Breast epithelium (tissue), 4 donors: ENCODE measurements at places on chromosomes 7 and 10.

DNA sequence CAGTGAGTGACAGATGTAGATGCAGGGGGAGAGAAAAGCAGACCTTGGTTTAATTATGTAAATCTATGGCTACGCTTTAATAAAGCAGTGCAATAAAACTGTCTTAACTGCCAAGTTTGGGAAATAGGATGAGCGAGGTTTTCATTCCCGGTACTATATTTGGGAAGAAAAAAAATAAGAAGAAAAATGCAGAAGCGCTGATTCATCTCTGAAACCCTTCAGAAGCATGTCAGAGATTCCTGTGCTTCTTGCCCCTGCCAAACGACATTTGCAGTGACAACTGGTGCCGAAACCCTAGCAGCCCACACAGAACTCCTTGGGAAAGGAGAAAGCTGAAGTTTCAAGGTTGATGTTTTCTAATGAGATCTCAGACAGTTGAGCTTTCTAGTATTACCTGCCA lies 380.7 kb downstream of the REEP3 start:
- DNase-seq, result no peak

DNA sequence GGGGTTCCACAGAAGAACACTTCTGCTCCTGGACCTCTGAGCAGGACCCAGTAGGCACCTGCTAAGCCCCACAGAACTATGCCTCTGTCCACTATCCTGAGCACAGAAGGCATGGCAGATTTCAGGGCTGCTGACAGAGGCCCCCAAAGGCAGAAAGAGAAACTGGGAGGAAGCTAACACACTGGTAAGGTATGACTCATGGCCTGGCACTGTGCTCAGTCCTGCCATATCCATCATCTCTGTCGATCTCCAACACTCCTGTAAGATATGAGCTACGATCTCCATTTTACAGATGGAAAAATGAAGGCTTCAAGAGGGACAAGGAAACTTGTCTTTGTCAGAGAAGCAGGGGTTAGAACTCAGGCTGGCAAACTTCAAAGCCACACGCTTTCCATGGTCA lies 62.2 kb downstream of the GRID1 start:
- peak; percentile 9 for DNase-seq

- no peak for DNase-seq
These were observed 84.8 kb upstream of the CCNY start for GRCh38 chr10:35251373-35252100.

- DNase-seq, result no peak
These were observed 8.7 kb upstream of the ASB4 start for GRCh38 chr7:95476904-95477594.

- no peak for DNase-seq
These were observed 69.8 kb downstream of the MAP3K8 start for GRCh38 chr10:30503700-30504266.

GRCh38 chr10:3295582-3296151 lies 123.1 kb upstream of the PITRM1 start:
- DNase-seq, result no peak

DNA sequence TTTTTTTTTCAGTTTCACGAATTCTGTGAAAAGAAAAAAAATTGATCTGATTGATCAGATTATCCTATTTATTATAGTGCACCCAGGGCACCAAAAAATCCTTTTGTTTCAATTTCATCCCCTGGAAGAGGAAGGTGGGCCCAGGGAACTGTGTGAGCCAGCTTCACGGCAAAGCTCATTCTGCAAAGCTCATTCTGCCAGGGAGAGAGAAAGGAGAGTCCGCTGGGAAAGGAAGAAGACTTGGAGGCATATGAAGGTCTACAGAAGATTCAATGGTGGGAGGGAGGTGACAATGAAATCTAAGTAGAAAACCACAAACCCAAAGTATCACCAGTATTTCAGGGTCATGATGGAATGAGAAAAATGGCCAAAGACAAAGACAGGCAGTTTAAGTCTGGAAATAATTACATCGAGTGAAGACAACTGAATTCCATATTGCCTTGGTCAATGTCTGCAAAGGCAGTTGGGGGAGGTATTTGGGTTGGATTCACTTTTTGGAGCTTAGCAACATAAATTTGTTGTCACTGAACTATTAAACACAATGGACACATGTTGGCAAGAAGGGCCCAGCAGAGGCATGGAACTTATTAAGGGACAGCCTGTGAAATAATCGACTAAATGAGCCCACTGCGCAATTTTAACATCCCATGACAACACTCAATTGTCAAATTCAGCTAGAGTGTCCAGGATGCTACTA lies 587.8 kb upstream of the MKI67 start:
- no peak for DNase-seq

DNA sequence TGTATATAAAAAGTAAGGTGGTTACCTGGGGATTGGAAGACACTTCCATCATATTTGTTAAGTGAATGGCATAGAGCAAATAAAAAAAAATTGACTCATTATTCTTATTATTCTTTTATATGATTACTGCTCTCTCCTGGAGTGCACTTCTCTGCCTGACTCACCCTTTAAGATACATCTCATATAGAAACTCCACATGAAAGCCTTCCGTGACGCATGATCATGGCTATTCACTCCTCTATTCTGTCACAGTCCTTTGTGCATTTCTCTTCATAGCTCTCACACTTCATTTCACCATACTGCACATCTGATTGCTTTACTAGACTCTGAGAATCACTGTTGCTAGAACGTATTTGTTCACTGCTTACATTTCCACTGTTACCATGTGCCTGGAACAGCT lies 597.3 kb downstream of the CNTNAP2 start:
- DNase-seq, result no peak
